Stromal cell of bone marrow (primary cell): ENCODE measurements at places on chromosomes 1 and 21.
A peak's percentile ranks its signal among the peaks of the same experiment; 100 is the strongest.

DNA sequence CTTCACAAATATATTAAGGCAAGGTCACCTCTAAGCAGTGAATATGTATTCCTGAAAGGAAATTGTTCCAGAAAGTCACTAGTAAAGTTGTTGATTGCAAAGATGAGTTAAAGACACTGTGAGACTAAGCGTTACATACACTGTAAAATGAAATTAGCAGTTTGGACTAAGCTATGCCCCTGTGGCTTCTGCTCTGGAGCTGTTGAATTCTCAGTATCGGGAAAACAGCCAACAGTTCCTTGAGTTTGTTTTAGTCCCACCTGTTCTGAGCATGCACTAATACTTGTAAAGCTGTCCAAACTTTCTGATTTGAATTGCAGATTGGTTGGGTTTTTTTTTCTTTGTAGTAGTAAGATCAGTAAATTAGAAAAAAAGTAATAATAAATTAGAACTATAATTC lies 21.0 kb downstream of the ANGPTL1 start:
- DNase-seq = no peak

DNA sequence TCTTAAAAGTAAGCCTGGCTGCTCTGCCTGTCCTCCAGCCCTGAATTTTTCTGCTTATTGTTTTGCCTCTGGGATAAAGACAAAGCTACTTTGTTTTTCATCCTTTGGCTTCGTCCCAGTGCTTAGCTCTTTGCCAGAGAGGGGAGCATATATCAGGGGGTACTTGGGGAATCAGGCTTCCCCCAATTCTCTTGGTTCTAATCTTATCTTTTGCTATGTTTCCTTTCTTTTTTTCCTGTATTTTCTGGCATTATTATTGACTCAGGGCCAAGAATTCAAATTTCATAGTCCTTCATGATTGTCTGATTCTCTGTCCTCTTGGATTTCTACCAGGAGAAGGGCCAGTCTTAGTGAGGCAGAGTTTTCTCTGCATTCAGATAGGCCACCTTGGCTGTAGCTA lies 51.2 kb downstream of the GIPC2 start:
- no peak for DNase-seq

- DNase-seq = no peak
These were observed 11.4 kb downstream of the RNF11 start for GRCh38 chr1:51247499-51247898.

DNA sequence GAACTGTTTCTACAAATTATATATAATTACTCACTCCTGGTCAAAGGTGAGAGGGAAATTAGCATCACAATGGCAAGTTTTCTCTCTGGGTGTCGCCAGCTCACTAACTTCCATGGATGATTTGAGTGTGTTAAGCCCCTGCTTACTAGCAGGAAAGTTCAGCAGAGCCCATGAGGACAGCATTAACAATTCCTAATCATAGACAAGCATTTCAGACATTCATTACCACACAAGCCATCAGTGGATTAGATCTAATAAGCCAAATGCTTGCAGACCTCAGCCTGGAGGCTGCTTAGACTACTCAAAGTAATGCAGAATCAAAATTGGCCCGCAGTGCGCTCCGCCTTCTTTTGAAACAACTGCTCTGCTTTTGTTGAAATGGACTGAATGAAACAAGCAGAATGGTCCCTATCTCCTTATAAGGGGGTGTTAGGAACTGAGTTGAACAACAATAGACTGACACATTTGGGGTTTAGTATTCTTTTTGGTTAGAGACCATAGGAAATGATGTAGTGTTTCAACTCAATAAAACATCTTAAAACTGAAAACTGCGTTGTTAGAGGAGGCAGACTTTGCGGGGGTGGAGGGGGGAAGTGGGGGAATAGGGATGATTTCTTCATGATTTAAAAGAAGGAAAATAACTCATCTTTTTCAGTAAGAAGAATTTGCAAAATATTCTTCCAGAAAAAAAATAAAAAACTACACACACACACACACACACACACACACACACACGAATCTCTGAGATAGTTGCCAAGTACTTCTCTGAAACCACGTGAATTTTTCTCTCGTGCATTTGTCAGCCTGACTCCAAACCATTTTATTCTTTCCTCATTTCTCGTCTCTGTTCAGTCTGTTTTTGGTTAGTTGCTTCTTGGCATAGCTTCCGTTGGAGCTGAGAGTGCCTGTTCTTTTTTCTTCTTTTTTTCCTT lies 54.6 kb downstream of the GORAB start:
- peak; percentile 85 for DNase-seq

DNA sequence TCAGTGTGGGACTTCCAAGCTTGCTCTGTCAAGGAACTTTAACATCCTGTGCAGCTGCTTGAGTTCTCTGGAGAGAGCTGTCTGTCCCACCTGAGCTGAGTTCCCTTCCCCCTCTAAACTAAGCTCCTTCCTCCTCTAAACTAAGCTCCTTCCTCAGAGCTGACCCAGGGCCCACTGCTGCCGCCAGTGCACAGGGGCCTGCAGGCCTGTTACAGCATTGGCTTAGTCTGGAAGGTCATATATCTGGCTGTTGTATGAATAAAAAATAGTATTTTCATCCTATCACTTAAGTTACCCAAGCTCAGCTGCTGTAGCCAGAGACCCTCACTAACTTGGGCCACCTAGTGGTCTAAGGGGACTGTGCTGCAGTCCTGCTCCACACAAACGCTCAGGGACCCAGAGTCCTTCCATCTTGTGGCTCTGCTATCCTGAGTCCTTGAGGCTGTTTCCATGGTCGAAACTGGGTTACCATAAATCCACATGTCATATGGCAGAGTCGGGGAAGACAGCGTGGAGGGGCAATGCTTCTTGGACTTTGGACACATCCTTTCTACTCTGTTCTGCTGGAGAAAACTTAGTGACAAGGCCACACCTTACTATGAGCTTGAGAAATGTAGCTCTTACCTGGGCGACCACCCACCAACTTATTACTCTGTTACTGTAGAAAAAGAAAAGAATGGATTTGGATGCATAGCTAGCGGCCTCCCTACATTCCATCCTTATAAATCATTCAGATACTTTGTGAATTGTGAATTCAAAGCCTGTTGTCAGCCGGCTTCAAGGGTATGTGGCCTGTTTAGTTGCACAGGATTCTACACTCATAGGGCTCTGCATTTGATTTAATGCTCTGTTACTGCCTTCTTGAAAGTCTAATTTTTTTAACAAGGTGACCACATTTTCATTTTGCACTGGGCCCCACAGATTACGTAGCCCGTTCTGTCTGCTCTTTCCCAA lies 71.4 kb upstream of the GCLM start:
- DNase-seq = no peak

GRCh38 chr1:183101841-183102276 lies 78.6 kb downstream of the LAMC1 start:
- DNase-seq = no peak
